ENCODE measurements at places on chromosomes 5 and 9.

DNA sequence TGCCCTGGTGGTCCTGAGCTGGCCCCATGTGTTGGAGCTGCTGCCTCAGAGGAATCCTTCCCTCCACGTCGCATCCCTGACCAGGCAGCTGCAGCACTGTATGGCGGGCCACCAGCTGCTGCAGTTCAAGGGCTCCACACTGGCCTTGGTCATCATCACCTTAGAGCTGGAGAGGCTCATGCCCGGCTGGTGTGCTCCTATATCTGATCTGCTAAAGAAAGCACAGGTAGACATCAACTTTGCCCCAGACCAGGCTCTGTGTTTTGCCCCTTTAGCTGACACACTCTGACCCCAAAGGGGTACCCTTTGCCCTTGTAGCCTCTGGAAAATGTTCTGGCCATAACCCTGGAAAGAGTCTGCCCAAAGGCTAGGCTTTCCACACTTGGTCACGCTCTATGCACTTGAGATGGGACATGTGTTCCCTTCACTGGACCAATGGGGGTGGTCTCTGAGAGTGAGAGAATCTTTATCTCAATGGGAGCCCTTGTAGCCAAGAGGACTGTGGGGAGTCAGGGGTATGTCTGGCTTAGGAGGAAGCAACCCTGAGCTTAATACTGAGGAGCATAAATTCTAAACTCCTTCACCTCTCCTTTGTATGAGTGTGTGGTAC, 4.8 kb downstream of the CCNI2 start:
- no peak for DNase-seq

DNA sequence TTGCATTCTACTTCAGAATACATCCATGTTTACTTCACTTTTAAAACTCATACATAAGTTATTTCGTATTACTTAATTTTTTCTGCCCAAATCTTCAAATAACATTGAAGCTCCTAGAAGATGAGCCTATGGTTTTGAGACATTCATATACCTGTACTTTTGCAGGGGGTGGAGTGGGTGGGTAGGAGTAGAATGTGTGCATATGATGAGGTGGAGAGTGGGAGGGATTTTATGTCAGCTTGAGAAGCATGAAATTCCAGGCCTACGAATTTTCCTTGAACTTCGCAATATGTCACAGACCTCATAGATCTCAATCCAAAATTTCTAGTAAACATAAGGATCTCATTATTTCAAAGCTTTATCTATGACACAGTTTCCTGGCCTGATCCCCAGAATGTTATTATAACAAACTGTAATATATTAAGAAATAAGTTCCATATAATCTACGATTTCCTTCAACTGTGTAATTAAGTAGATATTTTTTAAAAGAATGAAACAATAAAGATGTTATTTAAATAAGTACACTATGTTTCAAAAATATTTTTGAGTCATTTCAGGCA, 19.7 kb upstream of the MOB3B start:
- no peak for DNase-seq

GRCh38 chr5:103951776-103952175, 389.2 kb upstream of the NUDT12 start:
- DNase-seq = no peak

- DNase-seq = no peak
Measured at GRCh38 chr9:126569036-126569435, 44.7 kb upstream of the LMX1B start.

GRCh38 chr5:2303431-2304100, 420.8 kb upstream of the IRX4 start:
- no peak for DNase-seq

GRCh38 chr9:69571032-69571431, 101.1 kb downstream of the APBA1 start:
- no peak for DNase-seq

GRCh38 chr5:34858790-34859189, 19.8 kb downstream of the TTC23L start:
- DNase-seq = no peak

GRCh38 chr5:121937762-121938161, 24.0 kb upstream of the SRFBP1 start:
- DNase-seq = no peak

DNA sequence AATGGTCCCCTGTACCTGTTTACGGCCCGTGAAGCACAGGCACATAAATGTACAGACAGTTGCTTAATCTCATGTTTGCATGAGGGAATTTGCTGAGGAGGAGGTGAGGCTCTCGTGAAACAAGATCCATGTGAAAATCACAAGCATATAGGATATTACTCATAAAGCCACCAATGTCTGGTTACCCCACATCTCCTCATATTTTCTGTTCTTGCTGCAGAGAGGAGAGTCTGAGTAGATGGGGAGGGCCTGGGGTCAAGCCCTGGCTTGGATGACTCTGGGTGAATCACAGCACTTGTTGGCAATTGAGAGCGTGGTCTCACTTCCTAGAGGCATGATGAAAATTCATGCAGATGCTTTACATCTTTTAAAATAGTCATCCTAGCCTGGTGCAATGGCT, 975 bp downstream of the AGXT2 start:
- DNase-seq = peak; percentile 69

GRCh38 chr5:151465476-151465875, 18.1 kb downstream of the SLC36A1 start:
- DNase-seq = no peak

GRCh38 chr5:32387211-32387610, 57.3 kb downstream of the ZFR start:
- no peak for DNase-seq

GRCh38 chr5:75234251-75234650, 2.4 kb downstream of the ANKRD31 start:
- no peak for DNase-seq

- DNase-seq = no peak
Measured at GRCh38 chr5:123720955-123721354, 209.0 kb downstream of the CSNK1G3 start.

- DNase-seq = no peak
Measured at GRCh38 chr5:156438076-156438475, 111.1 kb downstream of the SGCD start.

DNA sequence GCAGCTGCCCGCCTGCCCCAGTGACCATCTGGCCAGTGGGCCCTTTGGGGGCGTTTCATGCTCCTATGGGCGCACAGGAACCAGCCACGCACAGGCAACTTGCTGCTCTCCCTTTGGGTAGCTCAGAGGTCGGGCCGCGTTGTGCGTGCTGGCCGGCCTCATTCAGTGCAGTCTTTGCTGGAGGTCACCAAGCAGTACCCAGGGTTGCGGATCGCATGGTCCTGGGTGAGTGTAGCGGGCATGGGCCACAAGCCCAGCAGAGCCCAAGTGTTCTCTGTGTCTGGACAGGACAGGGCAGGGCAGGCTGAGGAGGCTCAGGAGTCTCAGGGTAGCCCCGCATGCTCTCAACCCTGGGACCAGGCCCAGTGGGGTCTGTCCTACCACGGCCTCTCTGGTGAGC, 9.9 kb upstream of the MRNIP start:
- DNase-seq = no peak

DNA sequence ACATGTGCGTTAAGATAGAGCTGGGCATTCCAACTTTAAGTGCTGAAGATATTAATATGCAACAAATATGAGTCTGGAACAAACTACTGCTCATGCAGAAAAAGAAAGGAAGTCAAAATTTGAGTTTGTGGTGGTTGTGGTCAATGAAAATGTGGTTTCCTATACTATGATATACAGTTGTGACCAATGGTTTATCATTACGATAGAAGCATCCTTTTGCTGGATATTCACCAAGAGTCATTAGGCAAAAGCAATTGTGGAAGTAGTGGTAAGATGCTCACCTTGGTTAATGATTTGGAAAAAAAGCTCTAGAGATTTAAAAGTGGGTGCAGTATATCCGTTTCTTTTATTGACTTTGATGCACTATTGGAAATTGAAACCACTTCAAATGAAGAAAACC, 1007.0 kb downstream of the NR2F1-AS1 start:
- DNase-seq = no peak

DNA sequence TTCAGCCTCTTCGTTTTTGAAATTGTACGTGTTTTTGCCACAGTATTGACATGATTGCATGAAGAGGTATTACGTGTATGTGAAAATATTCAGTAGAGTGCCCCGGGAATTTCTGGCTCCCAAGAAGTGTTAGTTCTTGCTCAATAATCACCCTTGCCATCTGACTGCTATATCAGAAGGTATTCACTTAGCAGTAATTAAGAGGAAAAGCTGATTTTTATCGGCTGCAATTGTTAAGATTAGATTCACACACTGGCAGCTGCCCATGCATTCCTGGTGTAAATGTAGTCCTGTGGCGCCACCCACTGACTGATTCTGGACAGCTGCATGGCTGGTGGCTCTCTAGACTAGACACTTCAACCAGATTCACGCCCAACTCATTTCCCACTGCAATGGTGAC, 440.1 kb upstream of the ADAMTS16 start:
- DNase-seq = no peak

- DNase-seq = peak; percentile 2
Measured at GRCh38 chr9:81032831-81033230, 656.5 kb downstream of the TLE1 start.

DNA sequence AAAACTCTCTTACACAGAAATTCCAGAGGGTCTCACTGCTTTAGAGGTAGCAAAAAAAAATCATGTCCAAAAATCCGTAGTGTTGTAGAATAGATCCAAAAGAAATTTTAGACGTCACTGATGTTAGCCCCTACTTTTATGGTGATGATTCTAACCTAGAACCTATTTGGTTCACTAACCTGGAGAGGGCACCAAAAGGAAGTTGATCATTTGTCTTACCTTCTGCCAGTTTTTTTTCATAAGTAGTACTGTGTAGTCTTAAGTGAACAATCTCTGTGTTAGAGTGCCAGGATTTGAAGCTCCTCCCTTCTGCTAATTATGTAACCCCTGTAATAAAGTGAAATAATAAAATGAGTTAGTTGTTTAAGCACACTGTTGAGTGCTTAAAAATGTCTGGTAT, 215.2 kb downstream of the SMARCA2 start:
- DNase-seq = no peak

DNA sequence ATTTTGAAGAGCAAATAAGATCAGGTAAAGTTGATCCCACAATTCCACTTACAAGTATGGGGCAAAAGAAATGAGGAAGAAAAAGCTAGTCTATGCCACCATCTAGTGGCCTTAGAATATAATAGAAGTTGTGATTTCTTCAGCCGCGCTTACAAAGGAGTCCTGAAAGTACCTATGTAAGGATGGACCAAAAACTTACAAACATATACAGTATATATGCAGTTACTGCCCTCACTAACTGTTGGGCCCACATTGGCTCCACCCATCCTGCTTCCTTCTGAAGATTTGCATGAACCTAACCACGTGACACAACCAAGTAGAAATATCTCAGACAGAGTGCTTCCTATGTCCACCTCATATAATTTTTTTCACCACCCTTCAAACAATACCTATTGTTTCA, 11.7 kb upstream of the OR13D1 start:
- peak; percentile 21 for DNase-seq

GRCh38 chr5:75522542-75522941, 10.9 kb downstream of the POLK start:
- no peak for DNase-seq

GRCh38 chr5:178461004-178461730, 129.0 kb downstream of the COL23A1 start:
- DNase-seq = peak; percentile 79

- DNase-seq = no peak
Measured at GRCh38 chr5:134784241-134784920, 25.8 kb downstream of the DDX46 start.

- no peak for DNase-seq
Measured at GRCh38 chr9:110148384-110148783, 59.6 kb downstream of the C9orf152 start.

GRCh38 chr5:6525910-6526309, 77.3 kb downstream of the UBE2QL1 start:
- DNase-seq = peak; percentile 34

- no peak for DNase-seq
Measured at GRCh38 chr5:170262061-170263045, 29.6 kb downstream of the C5orf58 start.

GRCh38 chr9:135692410-135692809, 6.9 kb downstream of the SOHLH1 start:
- DNase-seq = peak; percentile 49

GRCh38 chr5:120471971-120472370, 7.9 kb downstream of the PRR16 start:
- DNase-seq = no peak

GRCh38 chr5:75756211-75756610, 39.0 kb upstream of the POC5 start:
- DNase-seq = no peak

DNA sequence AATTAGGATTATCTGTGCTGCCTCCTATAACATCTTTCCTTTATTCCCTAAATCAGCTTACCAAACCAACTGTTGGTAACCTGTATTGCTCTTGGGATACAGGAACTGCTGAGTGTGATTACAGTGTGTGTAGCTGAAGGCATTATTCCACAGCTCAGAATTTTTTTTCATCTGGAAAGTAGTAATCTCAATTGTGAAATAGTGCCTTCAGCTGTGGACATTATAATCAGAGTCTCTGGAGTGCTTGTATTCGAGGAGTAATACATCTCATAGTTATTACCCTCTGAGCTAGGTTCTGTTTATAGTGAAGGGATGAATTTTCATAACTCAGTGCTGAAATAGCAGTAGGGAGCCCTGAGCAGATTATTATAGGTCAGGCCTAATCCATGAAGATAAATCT, 199.5 kb downstream of the MAST4 start:
- no peak for DNase-seq

DNA sequence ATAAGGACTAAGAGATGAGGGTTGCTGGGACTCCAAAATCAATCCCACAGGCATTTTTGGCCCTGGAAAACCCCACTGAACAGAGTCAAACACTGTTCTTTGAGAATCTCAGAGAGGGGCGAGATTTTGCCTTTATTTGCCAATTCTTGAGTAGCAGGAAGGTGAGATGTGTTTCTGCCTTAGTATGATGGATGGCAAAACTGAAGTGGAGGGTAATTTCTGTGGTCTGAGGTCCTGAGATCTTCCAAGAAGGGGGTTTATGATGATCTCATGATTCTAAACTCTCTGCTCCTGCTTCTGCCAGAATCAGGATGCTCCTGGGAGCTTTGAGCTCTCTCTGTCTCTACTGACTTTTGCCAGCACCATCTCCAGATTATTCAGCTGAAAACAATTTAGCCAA, 174.8 kb upstream of the CLINT1 start:
- no peak for DNase-seq

GRCh38 chr9:134987906-134988700, 70.4 kb upstream of the FCN1 start:
- no peak for DNase-seq

DNA sequence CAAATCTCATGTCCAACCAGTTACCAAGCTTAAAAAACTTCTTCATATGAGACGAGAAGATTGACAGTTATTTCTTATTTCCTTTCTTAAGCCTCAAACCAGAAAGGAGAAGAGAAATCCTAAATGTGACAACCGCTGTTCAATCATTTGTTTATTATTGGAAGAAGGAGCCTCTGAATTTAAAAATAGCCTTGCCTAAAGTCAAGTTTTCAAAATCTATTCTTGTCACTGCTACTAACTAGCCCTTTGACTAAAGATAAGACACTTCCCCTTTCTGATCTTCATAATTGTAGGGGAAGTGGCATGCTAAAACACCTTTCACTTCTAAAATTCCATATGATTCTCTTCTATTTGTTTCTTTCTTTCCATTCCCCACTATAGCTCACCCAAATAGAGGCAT, 106.2 kb upstream of the EMB start:
- DNase-seq = no peak

All from AG08396 (cell line).